Fibroblast of skin of left biceps (primary cell): ENCODE measurements at places on chromosomes 2 and 18.

- DNase-seq: no peak
Measured at GRCh38 chr18:58570360-58571064, 58.4 kb downstream of the ALPK2 start.

- no peak for DNase-seq
Measured at GRCh38 chr2:201790291-201790690, 9.6 kb upstream of the ALS2 start.

- DNase-seq: no peak
Measured at GRCh38 chr2:226699321-226699720, 100.3 kb downstream of the IRS1 start.

DNA sequence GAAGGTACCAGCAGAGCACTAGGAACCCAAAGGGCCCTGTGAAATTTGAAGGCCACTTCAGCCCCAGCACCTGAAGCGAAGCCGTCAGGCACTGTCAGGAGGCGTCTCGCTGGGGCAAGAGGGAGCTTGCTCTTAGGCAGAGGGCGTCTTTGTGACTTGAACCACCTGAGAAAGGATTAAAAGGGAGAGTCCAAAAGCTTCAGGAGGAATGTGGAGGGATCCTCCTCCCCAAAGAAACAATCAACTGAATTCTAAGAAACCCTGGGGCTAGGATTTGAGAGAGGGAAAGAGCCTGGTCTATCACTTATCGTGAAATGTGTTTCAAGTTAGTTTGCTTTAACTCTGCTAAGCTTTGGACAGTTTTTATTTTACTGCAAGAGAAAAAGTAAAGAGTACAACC lies 324.9 kb upstream of the SOX11 start:
- DNase-seq: no peak

GRCh38 chr2:101881131-101881530 lies 110.6 kb upstream of the IL1R2 start:
- no peak for DNase-seq

DNA sequence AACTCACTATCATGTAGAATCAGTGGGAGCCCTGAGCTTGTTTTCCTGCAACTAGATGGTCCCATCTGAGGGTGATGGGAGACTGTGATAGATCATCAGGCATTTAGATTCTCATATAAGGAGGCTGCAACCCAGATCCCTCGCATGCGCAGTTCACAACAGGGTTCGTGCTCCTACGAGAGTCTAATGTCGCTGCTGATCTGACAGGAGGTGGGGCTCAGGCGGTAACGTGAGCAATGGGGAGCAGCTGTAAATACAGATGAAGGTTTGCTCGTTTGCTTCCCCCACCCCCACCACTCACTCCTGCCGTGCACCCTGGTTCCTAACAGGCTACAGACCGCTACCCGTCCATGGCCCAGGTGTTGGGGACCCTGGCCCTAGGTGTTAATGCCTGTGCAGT lies 113.6 kb downstream of the RNF144A start:
- no peak for DNase-seq

DNA sequence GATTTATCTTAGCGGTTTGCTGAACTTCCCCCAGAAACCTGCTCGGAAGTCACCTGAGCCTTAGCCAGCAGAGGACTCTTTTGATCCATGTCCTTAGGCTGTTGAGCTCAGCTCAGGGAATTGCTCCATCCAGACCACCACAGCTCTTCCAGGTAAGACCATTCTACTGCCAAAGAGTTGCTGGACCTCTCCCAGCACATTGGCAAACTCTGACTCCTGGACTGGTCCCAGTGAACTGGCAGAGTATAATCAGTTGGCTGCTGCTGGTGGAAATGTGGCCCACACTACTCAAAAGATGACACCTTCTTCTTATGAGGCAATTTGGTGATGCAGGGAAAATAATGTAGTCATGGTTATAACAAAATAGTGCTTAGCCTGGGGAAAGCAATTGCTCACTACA lies 308.8 kb upstream of the FIGN start:
- no peak for DNase-seq

GRCh38 chr2:31999438-31999837 lies 11.4 kb downstream of the MEMO1 start:
- no peak for DNase-seq

GRCh38 chr18:40493316-40493715 lies 1461.7 kb upstream of the PIK3C3 start:
- no peak for DNase-seq

DNA sequence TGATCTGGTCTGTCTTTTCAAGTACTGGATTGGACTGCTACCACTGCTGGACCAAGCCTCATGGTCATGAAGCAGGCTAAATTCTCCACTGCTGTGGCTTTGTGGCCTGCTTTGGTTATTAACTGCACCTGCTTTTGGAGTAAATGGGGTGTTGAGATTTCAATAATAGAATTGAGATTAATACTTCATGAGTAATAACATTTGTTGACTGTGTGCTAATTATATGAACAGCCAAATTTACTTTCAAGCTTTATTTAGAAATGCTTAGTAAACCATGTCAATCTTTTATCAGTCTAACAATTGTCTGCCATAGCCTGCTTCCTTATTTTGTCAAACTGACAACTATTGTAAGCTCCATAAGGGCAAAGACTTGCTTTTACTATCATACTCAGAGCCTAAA lies 27.4 kb upstream of the MTIF2 start:
- DNase-seq: no peak

DNA sequence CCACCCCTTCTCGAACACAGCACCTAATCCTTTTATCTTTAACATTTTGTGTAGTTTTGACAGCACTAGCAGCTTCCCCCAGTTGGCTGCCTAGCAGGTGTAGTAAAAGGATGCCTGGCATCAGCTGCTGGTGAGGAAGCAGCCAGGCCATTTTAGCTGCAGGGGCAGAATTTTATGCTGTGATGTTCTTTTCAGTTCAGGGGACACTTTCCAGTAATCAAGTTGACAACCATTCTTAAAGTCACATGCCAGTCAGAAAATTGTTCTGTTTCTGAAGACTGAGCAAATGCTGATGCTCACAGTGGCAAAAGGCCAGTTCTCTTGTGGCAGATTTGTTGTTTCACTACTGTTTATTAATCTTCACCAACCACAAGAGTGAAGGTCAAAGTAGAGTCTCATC lies 570.8 kb downstream of the CCDC85A start:
- no peak for DNase-seq

- no peak for DNase-seq
Measured at GRCh38 chr2:230881840-230882239, 17.1 kb downstream of the ITM2C start.

DNA sequence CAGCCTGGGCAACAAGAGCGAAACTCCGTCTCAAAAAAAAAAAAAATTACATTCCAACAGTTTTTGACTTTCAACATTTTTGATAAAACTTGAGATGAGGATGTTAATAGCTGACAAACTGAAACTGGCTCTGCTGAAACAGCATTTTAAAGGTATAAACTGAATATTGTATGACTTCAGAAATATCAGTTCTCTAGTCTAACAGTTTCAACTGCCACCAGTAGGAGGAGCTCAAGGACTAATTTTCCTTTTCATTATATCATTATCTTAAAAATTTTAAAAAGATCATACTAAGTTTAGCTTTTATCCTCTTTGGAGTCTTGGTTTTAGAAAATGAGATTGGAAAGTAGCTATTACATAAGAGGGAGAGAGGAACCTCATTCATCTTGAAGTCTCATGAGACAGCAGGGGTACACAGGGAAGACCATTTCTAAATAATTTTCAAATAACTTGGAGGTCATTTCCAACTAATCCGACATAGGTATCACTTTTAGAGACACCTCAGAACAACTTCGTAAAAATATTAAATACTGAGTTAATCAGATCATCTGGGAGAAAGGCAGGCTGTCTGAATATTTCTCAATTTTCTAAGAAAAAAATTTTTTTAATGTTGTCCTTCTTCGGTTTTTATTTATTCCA lies 37.6 kb upstream of the MCM6 start:
- peak; percentile 2 for DNase-seq

DNA sequence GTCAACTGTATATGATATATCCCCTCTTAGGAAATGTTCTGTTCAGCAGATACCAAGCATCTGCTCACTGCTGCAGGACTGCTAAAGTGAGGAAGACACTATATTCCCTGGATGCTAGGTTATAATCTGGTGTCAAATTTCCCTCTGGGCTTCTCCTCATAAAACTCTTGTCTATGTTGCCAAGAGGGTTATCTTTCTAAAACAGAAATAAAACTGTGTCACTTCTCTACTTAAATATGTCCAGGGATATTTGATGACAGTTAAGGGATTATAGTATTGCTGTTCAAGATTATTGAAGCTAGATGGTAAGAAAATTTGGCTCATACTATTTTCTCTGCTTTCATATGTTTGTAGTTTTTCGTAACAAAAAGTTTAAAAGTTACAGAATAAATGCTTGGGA lies 30.5 kb upstream of the SNRNP27 start:
- no peak for DNase-seq

DNA sequence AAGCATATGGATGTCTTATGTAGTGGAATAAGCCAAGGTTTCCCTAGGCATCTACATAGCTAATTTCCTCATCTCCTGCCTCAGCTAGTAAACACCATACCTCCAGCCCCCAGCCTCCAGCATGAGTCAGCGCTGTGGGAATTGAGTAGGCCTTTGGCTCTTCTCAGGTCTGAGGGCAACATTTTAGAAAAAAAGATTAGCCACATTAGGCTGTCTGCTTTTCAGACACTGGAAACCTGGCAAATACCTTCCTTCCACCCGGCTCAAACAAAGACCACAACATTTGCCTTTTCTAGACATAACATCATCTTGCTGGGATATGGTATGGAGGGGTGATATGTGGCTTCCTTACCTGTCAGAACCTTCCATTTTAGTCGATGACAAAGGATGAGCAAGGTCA lies 6.1 kb upstream of the CCDC195 start:
- DNase-seq: no peak

- DNase-seq: no peak
Measured at GRCh38 chr2:218093879-218094278, 24.8 kb downstream of the RUFY4 start.

DNA sequence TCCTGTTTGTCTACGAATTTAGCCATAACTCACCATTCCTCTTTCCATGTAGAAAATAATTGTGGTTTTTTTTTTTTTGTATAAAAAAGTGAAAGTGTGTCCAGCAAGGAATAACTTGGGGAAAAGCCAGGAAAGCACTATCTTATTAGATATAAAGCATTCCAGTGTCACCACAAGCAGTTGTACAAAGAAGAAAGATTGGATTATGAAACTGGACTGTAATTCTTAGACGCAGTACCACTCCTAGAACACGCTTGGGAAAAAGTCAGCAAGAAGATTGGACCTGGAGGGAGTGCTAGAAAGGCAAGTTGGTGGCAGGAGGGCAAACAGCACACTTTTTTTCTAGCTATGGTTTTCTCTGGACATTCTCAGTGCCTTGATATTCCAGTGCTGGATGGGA lies 186.7 kb downstream of the PARD3B start:
- peak; percentile 48 for DNase-seq

GRCh38 chr2:20432714-20433113 lies 14.2 kb upstream of the RHOB start:
- no peak for DNase-seq

- peak; percentile 20 for DNase-seq
Measured at GRCh38 chr2:168119515-168120141, 127.8 kb downstream of the STK39 start.

DNA sequence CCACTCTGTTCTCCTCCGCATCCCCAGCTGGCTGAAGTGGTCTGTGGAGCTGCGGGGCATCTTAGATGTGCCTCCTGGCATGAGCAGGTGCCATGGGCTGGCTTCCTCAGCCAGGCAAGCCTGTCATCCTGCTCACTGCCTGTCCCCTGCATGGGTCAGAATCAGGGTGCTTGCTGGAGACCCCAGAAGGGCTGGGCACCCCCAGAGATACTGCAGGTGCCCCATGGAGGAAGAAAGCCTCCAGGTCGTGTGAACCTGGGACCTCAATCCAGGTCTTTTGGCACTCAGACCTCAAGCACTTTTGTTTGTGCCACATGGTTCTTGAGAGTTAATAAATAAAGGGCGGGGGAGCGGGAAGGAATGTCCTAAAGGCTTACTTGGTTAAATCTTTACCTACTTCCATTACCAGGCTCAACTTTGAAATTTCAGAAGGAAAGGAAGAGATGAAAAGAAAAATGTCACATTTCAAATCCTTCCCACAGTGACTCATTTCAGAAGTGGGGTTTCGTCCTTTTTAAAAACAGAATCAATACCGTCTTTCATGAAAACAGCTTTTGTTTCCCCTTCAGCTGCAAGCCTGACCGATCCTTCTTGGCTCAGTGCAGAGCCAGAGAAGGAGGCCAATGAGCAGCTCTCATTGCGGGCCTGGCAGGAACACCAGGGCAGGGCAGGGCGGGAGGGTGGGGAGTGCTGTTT lies 69.9 kb downstream of the RHOB start:
- no peak for DNase-seq

DNA sequence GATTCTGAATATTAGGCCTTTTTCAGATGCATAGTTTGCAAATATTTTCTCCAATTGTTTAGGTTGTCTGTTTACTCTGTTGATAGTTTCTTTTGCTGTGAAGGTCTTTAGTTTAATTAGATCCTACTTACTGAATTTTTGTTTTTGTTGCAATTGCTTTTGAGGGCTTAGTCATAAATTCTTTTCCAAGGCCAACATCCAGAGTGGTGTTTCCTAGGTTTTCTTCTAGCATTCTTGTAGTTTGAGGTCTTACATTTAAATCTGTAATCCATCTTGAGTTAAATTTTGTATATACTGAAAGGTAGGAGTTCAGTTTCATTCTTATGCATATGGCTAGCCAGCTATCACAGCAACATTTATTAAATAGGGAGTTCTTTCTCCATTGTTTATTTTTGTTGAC lies 404.8 kb downstream of the LNPK start:
- DNase-seq: peak; percentile 28

DNA sequence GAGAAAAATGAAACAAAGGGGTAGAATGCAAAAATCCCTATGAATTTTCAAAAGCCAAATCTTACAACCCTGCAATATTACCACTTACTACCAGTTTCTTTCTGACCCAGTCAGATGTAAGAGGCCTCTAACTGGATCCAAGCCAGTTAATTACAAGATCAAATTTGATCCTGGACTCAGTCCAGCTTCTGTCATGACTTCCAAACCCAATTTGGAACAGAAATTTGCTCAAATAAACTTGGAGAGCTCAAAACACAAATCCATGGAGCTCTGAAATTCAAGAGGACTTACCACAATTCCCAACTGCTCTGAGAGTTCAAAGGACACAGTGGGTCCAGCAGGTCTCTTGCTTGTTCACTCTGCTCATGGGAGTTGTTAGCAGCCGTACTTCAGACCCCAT lies 1271.7 kb upstream of the SLC39A10 start:
- DNase-seq: no peak

- no peak for DNase-seq
Measured at GRCh38 chr2:77294474-77294873, 227.7 kb downstream of the LRRTM4 start.

GRCh38 chr2:142849820-142850219 lies 27.6 kb upstream of the KYNU start:
- no peak for DNase-seq

DNA sequence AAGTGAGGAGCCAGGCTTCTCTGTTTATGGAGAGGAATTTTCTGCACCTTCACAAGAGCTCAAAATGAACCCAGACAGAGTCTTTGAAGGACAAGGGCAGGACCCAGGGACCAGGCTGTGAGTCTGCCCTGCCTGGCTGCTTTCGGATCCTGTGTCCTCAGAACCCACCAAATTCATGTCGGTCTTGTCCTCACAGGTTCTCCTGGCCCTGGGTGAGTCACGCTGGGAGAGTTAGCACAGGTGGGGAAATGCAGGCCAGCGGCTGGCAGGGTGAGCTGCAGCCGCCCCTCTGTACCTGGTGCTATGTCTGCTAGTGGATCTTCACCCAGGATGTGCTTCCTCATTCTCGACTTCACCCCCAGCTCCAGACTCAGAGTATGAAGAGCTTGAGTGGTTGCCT lies 35.8 kb upstream of the TPO start:
- no peak for DNase-seq
